ENCODE measurements at places on chromosomes 6 and 20. TPM values are rescaled to one million over a fixed set of nuclear protein-coding genes. Genes with fewer than 3 reads are reported as not detected.

The SLC24A3 gene
- 1.7 TPM for total RNA-seq

The HBS1L gene
- 98.9 TPM for total RNA-seq

The RSPO3 gene
- total RNA-seq: 53.9 TPM

The SIRPG gene
- not detected for total RNA-seq

GRCh38 chr6:122758927-122759334 is 20.6 kb upstream of the FABP7 start:
- DNase-seq: no peak

DNA sequence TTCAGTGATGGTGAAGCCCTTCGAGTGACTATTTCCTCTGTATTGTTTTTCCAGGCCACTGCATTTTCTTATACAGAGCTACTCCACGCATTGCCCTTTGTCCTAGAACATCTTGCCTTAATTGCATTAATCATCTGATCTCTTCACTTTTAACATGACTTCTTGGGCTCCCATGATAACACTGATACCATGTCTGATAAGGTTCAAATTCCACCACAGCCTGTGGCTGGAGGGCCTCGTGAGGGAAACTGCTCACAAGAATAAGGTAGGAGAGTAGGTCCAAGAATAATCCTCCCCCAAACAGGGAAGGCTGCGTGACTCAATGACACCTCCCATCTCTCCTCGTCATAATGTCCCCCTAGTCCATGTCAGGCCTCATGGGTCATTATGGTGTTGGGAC is 165.5 kb upstream of the ECI2 start:
- no peak for DNase-seq

DNA sequence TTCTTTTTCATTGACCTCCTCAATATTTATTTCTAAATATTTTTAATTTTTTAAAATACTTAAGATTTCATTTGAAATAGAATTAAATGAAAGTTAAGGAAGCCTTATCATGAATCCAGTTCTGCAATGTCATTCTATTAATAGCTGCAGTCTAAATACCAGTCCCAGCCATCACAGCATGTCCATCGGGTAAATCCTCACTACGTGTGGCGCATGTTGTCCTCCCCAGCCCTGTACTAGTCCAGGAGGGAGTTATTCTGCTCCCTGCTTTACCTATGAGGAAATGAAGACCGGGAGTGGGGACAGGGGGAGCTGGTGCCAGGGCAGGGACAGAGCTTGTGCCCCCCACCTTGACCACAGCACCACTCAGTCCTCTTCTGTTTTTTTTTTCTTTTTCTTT is 125.1 kb upstream of the QKI start:
- DNase-seq: no peak
